ENCODE measurements at places on chromosomes 4 and X. TPM values are rescaled to one million over a fixed set of nuclear protein-coding genes. Genes with fewer than 3 reads are reported as not detected.

DNA sequence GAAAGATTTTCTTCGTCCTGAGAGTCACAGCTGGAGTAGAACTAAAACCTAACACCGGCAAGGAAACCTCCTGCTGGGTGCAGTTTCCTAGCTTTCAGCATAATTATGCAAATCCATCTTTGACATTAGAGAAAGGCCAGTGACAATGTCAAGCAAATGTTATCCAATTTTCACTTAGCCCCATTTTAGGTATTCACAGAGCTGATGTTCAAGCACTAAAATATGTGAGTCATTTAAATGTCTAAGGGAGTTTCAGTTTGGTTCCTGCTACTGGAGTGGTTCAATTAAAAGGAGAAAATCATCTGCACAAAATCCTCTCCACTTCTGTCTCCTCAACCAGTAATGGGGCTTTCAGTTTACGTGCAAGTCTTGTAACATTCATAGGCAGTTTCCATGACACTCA lies 37.1 kb upstream of the AMOT start:
- no peak for DNase-seq

DNA sequence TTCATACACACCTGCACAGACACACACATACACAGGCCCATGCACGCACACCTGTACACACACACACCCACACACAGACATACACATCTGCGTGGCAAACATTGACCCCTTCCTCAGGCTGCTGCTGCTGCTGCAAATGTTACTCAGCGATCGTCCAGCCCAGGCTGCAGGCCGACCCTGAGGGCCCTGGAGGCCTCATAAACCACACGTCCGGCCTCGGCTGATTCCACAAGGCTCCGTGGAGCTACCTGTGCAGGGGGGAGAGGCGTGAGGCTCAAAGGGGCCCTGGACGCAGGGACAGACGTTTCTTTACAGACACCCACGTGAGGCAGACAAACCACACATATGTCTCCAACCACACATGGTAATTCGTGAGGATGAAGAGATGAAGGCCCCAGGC lies 53.9 kb upstream of the PPP2R3B start:
- DNase-seq = no peak

ETDA gene
- not detected for total RNA-seq

XAGE1A gene
- not detected for total RNA-seq

DNA sequence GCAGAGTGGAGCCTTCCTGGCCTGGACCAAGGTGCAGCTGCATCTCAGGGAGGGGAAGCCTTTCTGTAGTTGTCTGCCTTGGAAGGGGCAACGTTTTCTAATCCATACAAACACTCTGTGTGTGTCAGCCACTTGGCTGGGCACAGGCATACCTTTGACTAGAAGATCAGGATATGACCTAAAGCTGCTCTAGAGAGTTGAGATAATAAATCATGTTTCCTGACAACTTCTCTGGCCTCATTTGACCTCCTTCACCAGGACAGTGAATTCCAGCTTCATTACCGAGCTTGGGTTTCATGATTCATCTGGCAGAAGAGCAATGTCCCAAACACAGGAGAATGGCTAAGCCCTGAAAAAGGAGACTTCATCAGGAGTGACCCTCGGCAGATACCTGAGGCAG lies 89.6 kb upstream of the KIT start:
- DNase-seq = no peak

GRCh38 chr4:24650849-24651640 lies 66.7 kb upstream of the DHX15 start:
- DNase-seq = no peak

GRCh38 chr4:155234206-155234605 lies 25.8 kb downstream of the NPY2R start:
- no peak for DNase-seq

GRCh38 chr4:38958453-38959190 lies 73.6 kb downstream of the TMEM156 start:
- DNase-seq = no peak

DNA sequence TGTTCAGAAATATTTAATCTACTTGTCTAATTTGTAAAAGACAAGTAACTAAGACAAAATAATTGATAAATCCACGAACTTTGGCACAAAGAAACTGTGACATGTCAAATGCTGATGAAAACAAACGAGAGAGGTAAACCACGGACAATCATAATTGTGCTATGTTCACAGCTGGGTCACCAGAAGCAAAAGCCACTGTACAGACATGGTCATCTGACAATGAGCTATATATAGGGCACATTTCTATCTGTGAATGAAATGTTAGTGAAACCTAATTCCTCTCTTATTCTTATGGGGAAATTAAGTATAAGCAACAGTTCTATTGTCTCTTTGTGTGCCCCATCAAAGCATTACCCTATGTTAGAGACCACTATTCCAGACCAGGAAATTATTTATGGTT lies 444.0 kb upstream of the TRAM1L1 start:
- DNase-seq = no peak

- no peak for DNase-seq
Observed at GRCh38 chr4:28351102-28351501, 1490.5 kb downstream of the STIM2 start.

- DNase-seq = no peak
Observed at GRCh38 chr4:15333692-15334633, 93.9 kb upstream of the C1QTNF7 start.

SMIM43 gene
- not detected for total RNA-seq

DNA sequence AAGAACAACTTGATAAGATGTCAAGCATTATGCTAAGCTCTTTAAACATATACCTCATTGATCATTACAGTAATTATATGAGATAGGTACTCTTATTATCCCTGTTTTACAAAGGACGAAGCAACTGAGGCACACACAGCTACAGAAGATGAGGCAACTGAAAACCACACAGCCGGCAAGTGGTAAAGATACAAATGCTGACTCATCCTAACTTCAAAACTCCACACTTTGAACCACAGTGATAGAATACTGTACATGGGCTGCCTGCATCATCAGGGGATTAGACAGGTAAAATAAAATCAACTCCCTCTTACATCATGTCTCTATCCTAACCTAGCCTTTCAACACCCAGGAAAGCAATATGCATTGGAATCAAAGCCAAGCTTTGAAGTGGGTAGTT lies 47.8 kb downstream of the LHFPL1 start:
- no peak for DNase-seq

DNA sequence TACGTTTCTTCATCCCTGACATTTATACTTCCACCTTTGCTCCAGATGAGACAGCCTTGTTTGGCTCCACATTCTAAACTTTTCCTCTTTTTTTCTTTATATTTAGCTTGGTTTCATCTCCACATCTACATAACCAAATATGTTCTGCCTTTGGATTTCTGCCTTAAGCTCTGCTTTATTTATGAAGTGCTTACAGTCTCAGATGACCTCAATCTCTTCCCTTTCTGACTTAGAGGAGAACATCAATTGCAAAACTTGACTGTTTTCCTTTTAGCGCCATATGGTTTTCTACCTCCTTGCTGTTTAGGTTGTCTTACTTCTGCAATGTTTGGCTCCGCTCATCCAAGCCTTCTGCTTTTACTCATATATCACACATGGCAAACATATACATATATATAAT lies 7.5 kb downstream of the ASB5 start:
- DNase-seq = no peak

GRCh38 chrX:77076896-77077295 lies 370.3 kb upstream of the FGF16 start:
- no peak for DNase-seq

DNA sequence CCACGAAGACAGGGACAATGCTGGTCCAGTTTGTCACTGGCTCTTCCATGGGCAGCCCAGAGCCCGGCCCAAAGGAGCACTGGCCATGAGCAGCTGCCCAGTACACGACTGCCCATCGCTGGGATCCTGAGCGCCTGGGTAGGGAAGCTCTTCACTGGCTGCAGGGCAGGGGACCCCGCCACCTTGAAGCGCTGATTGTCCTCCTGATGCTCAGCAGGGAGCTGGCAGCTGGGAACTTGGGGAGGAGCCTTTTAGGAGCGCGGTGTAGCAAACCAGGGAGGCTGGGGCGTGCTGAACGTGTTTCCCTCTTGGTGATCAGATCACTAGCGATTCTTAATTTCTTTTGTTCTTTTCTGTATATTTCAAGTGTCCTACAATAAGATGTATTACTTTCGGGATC lies 1.8 kb downstream of the L1CAM start:
- DNase-seq = no peak

MAGEB3 gene
- not detected for total RNA-seq

DNA sequence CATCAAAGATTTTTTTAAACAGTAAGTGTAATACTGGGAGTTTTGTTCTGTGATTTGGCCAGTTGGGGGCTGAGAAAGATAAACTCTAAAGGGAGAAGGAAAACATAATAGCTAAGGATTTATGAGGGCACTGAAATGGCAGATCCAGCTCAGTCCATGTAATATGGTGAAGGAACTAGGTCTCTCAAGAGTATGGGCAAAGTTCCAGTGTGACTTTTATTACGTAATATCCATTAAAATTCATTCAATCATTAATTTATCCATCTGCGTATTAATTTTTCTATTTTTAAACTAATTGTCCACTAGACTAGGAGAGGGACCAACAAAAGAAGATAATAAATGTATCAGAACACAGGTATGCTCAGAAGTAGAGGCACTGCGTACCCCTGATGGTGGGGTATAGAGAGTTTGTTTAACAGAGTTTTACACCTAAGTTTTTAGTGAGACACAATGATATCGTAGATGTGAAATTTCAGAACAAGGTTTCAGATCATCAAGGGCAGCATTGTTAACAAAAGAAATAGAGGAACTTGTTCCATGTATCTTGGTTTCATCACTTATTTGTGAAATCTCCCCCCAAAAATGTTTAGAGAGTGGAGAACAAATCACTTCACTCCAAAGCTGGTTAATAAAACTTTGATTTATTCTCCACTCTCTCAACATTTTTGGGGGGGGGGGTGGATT lies 351.1 kb downstream of the GRXCR1 start:
- DNase-seq = no peak

GRCh38 chr4:37765741-37766140 lies 60.7 kb upstream of the PGM2 start:
- DNase-seq = no peak

- DNase-seq = no peak
Observed at GRCh38 chr4:74441744-74442143, 3.2 kb upstream of the AREG start.

- no peak for DNase-seq
Observed at GRCh38 chrX:136961594-136962135, 72.1 kb downstream of the GPR101 start.

GRCh38 chrX:590693-591404 lies 39.7 kb upstream of the SHOX start:
- no peak for DNase-seq

PCDH18 gene
- total RNA-seq = 0.49 TPM

DNA sequence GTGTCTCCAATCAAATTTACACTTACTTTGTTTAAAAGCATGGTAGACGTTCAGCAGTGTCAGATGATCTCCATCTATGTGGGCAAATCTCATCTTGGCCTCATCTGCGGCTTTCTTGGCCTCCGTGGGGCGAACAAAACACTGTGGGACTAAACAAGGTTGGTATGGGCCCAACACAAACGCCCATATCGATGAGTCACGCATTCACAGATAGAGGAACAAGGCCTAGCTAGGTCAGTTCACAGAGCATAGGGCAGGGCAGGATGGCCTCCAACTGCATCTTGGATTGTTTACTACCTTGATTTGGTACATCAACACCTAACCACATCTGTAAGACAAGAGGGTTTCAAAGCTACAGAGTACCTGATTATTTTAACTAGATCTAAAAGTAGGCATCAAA lies 47.3 kb downstream of the DHX15 start:
- DNase-seq = no peak

DNA sequence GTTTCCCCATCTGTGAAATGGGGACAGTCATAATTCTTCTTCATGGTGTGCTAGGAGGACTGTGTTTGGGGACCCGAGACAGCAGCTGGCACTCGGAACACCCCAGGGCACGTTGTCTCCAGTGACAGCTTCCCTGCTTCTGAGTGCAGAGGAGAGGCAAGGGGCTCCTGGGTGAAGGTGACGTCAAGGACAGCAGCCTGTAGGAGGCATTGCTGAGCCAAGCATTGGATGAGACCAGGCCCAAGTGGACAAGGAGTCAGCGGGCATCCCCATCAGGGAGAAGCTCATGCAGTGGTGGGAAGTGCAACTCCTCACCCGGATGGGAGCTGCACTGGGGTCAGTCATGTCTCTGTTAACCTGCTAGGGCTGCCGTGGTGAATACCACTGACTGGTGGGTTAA lies 46.1 kb downstream of the EVC start:
- DNase-seq = no peak

ZCCHC12 gene
- 0.19 TPM for total RNA-seq

- DNase-seq = no peak
Observed at GRCh38 chr4:1571165-1572009, 112.7 kb downstream of the FAM53A start.

DNA sequence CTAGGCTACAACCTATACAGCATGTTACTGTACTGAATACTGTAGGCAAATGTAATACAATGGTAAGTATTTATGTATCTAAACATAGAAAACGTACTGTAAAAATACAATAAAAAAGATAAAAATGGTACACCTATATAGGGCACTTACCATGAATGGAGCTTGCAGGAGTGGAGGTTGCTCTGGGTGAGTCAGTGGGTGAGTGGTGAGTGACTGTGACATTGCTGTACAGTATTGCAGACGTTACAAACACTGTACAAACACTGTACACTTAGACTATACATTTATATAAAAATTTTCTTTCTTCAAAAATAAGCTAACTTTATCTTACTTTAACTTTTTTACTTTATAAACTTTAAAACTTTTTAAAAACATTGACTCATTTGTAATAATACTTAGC lies 190.3 kb upstream of the NR3C2 start:
- DNase-seq = no peak

CYTL1 gene
- total RNA-seq = not detected

VEGFD gene
- not detected for total RNA-seq

GRCh38 chr4:6734165-6734786 lies 18.3 kb downstream of the BLOC1S4 start:
- no peak for DNase-seq

FAM47B gene
- total RNA-seq = not detected

GYG2 gene
- 44.0 TPM for total RNA-seq

GRCh38 chrX:67568769-67569168 lies 24.9 kb downstream of the AR start:
- peak; percentile 19 for DNase-seq

- no peak for DNase-seq
Observed at GRCh38 chr4:36285784-36286480, 4.5 kb downstream of the DTHD1 start.

- no peak for DNase-seq
Observed at GRCh38 chr4:81471298-81471587, 464 bp downstream of the RASGEF1B start.

- no peak for DNase-seq
Observed at GRCh38 chrX:47247999-47248320, 15.2 kb downstream of the USP11 start.

RTL9 gene
- total RNA-seq = 0.26 TPM

DUSP21 gene
- total RNA-seq = not detected

GRCh38 chr4:165011403-165011802 lies 20.4 kb upstream of the TRIM60 start:
- no peak for DNase-seq

TBX22 gene
- not detected for total RNA-seq

- DNase-seq = no peak
Observed at GRCh38 chr4:162131256-162131655, 32.5 kb downstream of the FSTL5 start.

F11 gene
- total RNA-seq = not detected

BEND2 gene
- not detected for total RNA-seq

GRCh38 chr4:8135666-8136065 lies 22.9 kb downstream of the ABLIM2 start:
- DNase-seq = no peak

GRCh38 chr4:52576961-52577623 lies 82.0 kb downstream of the USP46 start:
- DNase-seq = no peak

CT45A1 gene
- total RNA-seq = not detected
